ENCODE measurements at places on chromosomes 7 and 10. TPM values are rescaled to one million over a fixed set of nuclear protein-coding genes. Genes with fewer than 3 reads are reported as not detected.

PCDH15 gene
- under 0.01 TPM for total RNA-seq

GPR22 gene
- 0.21 TPM for total RNA-seq

IMMP2L gene
- 14.6 TPM for total RNA-seq

CHST15 gene
- 23.9 TPM for total RNA-seq

GIMAP4 gene
- 47.9 TPM for total RNA-seq

OPN4 gene
- total RNA-seq: not detected

ZNF398 gene
- total RNA-seq: 18.7 TPM

ASB10 gene
- not detected for total RNA-seq

FAM171A1 gene
- 0.84 TPM for total RNA-seq

NUTM2B gene
- total RNA-seq: 0.63 TPM

PRKG1 gene
- 1.2 TPM for total RNA-seq

RHOBTB1 gene
- total RNA-seq: 4.1 TPM

FGF8 gene
- total RNA-seq: not detected

CLDN3 gene
- not detected for total RNA-seq

GIMAP1 gene
- total RNA-seq: 10.0 TPM

ZNF37A gene
- total RNA-seq: 9.1 TPM

FAM25A gene
- total RNA-seq: not detected

LEP gene
- not detected for total RNA-seq
